Esophagus squamous epithelium (tissue), 5 donors: ENCODE measurements at places on chromosomes 2 and 18.

DNA sequence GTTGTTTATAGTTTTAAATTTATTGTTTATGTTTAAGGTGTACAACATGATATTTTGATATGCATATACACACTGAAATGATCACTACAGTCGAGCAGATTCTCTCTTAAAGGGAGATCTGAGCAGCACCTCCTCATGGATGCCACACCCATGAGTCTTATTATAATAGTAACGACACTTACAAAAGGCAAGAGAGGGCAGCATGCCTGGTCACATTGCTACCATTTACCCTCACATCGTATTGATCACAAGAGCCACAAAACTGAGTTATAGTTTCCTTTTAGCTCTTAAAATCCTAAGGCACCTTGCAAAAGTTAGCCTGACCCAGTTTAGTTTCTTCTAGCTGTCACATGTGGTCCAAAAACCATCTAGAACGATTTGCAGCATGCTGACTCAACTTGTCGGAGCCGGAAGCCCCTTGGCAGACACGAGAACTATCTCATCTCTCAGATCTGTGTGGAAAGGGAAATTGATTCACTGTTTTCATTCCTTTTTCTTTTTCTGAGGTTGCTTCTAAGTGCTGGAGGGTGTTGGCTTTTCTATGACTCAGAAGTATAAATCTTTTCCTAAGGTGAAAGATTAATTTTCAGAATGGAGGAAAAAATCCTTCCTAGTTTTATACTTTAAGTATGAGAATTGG is 85.3 kb downstream of the CDC42EP3 start:
- DNase-seq: no peak

GRCh38 chr2:39534095-39534711 is 97.1 kb upstream of the MAP4K3 start:
- DNase-seq: no peak

GRCh38 chr18:78540636-78541529 is 438.7 kb upstream of the SALL3 start:
- DNase-seq: no peak

DNA sequence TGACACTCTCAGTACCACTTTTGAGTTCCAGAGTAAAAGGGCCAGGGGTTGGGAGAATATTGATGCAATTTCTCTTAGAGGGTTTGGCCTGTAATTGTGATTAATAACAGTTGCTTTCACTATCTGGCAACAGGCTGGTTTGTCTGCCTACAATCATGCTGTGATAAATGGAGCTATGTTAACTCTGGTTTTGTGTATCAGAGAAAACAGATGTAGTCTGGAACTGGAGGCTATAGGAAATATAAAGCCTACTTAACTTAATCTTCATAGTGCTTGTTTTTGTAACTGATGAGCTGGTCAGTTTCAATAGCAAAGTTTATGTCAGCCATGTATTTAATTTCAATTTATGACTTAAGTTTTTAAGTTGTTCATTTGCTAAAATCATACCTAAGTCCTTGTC is 138.0 kb downstream of the AGPS start:
- DNase-seq: no peak

GRCh38 chr2:29270701-29271121 is 155.5 kb downstream of the CLIP4 start:
- no peak for DNase-seq

- DNase-seq: no peak
These were observed 25.6 kb downstream of the CDC42EP3 start for GRCh38 chr2:37645836-37646235.

GRCh38 chr2:132788310-132788838 is 118.4 kb upstream of the LYPD1 start:
- DNase-seq: no peak
